ENCODE measurements at places on chromosomes 7 and 10.
A peak's percentile ranks its signal among the peaks of the same experiment; 100 is the strongest.

DNA sequence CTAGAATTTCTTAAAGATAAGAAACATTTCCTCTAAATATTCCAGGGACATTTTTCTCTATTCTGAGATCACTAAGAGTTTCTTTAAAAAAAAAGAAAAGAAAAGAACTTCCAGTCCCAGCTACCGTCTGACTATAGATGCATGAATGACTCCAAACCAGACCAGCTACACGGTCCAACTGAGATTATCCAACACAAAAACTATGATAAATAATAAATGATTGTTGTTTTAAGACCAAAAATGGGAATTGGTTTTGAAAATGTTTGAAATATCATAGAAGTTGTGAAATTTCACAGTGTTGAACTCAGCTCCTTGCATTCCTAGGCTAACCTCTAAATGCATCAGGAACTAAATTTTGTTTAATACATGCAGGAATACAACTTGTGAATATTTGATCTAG lies 1619.6 kb upstream of the LRRTM3 start:
- DNase-seq: no peak

- no peak for DNase-seq
These were observed 4.8 kb downstream of the BTRC start for GRCh38 chr10:101358706-101359300.

GRCh38 chr10:123514996-123515395 lies 151.2 kb upstream of the GPR26 start:
- no peak for DNase-seq

DNA sequence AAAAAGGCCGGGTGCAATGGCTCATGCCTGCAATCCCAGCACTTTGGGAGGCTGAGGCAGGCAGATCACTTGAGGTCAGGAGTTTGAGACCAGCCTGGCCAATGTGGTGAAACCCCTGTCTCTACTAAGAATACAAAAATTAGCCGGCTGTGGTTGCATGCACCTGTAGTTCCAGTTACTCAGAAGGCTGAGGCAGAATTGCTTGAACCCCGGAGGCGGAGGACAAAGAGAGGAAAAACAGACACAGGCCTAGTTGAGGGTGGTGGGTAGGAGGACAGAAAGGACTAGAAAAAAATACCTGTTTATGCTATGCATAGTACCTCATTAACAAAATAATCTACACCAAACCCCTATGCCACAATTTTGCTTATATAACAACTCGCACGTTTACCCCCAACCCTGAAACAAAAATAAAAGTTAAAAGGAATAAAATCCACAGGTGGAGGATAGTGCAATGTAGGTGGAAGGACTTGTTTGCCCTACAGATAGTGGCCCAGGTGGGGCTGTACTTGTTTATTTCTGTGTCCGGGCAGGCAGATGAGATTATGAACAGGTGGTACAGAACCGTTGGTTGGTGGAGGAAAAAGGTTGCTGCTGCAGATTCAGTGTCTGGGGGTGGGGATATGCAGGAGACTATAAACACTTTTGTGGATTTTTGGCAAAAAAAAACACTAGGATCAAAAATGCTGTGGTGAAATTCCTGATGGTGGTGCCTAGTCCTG lies 5.1 kb downstream of the ZNF680 start:
- no peak for DNase-seq

- no peak for DNase-seq
These were observed 665 bp upstream of the SRRT start for GRCh38 chr7:100874300-100874576.

DNA sequence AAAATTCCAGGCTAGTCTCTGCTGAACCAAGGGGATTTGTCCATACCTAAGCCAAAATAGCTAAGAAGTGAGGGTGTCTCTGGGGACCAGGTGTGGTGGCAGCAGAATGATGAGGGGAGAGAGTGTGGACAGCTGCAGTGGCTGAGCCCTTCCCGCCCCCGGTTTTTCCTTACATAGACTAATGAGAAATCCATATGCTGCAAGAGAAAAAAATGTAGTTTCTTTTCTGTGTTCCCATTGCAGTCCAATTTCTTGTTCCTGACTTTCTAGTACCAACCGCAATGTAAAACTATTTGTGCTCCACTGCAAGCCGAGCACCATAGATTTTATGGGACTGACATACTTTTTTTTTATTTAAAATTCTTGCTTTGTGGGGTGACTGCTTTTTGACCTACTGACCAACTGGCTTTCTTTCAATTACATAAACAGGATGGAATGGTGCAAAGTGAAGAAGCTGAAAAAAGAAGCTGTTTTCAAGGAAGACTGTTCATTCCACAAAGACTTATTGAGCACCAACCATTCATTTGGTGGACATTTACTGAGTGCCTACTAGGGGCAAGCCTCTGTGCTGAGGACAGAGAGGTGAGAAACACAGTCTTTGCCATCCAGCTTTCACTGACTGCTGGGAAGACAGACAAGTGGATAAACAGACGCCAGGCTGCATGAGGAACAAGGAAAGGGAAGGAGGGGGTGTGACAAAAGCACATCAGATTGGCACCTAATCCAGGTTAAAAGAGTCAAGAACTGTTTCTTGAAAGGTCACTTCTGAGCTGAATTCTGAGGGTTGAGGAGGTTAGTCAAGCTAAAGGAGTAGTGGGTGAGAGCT lies 9.8 kb downstream of the CEP41 start:
- DNase-seq: no peak

- DNase-seq: no peak
These were observed 129.2 kb downstream of the KCND2 start for GRCh38 chr7:120402079-120402767.

- no peak for DNase-seq
These were observed 56.4 kb upstream of the CCDC71L start for GRCh38 chr7:106717254-106717954.

DNA sequence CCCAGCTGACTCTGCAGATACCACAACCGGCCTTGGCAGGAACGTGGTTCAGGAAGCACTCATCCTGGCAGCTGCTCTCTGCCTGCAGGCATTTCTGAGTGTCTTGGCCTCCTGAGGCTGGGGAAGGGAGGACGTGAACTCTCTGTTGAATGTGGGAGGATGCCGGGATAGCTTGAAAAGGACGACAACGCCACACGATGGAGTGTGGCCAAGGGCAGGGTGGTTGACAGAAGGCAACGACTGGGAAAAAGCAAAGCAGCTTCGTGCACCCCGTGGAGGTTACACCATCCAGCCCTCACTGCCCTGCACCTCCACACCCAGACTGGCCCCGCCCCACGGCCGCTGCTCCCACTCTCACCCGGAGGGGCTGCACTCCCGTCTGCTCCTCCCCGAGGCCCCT lies 466.1 kb upstream of the FOXK1 start:
- DNase-seq: no peak

- DNase-seq: no peak
These were observed 899.3 kb downstream of the SORCS3 start for GRCh38 chr10:105540381-105540780.

- no peak for DNase-seq
These were observed 30.3 kb downstream of the SKIDA1 start for GRCh38 chr10:21495002-21495751.

- DNase-seq: no peak
These were observed 94.7 kb upstream of the FERD3L start for GRCh38 chr7:19239951-19240350.

DNA sequence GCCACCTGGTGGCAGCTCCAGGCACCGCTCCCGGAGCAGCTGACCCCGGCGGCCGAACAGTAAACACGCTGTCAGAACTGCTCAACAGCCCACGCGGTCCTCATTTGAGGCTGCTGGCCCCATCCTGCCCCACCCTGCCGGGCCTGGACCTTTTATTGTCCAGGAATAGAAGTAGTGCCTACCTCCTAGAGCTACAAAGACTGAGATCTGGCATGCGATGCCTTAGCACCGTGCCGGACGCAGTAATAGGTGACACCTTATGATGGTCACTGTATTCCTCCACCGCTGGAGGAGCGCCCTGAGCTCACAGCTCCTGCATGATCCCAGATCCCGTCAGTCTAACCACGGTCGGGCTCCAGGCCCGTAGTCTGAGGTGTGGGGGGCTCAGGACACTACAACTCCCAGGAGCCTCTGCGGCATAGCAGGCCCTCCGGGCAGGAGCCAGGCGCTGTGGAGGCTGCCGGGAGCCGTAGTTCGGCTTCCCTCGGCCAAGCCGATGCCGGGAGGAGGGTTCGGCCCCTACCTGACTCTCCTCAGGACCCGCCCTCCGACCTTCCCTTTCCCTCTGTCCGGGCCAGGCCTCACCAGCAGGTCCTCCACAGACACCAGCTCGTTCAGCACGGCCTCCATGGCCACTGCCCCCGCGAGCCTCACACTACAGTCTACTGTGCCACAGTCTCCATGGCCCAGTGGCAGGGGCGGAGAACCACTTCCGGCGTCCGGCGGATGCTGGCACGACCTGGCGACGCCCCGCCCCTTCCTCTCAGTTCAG lies at the start of gene FIS1:
Gene FIS1, minus strand, starts transcription at position 707 of the 772 bp plus-strand sequence. Its CDS starts 77 bp downstream, at position 630.
- peak; percentile 67 for DNase-seq
